ENCODE measurements at places on chromosomes 11 and 22.
A peak's percentile ranks its signal among the peaks of the same experiment; 100 is the strongest.

DNA sequence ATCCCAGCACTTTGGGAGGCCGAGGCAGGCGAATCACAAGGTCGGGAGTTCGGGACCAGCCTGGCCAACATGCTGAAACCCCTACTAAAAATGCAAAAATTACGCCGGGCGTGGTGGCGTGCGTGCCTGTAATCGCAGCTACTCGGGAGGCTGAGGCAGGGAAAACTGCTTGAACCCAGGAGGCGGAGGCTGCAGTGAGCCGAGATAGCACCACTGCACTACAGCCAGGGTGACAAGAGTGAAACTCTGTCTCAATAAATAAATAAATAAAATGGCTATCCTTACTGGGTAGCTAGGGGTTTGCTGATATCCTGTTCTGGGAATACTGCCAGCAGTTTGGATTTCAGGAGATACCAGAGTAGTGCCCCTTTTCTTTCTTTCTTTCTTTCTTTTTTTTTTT, 2.4 kb upstream of the RBM14 start:
- no peak for DNase-seq

DNA sequence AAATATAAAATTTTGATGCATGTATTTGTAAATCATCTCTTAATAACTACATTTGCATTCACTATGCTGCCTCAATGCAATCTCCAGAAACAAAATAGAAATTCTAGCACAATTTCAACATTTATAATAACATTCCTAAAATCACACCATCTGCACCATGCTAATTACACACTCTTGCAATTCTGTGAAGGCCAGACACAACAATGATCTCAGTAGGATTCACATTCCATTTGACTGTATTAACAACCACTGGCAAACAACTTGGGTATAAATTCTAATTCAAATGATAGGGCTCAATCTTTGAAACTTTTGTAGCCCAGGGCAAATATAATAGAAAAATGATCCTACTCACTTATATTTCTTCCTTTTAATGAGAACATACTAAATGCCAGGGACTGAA, 25.9 kb downstream of the RAB6A start:
- no peak for DNase-seq

DNA sequence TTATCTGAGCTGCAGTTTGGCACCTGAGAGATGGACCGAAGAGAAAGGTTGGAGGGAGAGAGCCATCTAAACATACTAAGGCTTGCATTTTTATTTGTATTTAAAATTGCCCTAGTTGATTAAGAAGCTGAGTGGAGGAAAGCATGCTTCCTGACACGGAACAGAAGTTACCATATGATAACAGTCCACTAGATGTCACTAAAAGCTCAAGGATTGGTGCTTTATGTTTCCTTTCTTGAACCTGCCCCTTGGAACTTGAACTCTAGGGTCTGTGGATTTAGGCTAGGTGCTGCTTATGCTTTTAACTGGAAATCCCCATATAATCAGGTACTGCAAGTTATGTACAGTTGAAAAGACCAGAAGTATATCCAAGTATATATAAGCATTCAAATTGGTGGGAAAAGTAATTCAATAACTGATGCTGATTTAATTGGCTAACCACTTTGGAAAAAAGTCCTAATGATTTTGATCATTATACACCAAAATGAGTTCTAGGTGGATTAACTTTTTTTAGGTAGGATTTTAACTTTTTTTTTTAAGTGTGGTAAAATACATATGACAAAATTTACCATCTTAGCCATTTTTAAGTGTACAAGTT, 9.5 kb downstream of the RBMXL2 start:
- peak; percentile 11 for DNase-seq

DNA sequence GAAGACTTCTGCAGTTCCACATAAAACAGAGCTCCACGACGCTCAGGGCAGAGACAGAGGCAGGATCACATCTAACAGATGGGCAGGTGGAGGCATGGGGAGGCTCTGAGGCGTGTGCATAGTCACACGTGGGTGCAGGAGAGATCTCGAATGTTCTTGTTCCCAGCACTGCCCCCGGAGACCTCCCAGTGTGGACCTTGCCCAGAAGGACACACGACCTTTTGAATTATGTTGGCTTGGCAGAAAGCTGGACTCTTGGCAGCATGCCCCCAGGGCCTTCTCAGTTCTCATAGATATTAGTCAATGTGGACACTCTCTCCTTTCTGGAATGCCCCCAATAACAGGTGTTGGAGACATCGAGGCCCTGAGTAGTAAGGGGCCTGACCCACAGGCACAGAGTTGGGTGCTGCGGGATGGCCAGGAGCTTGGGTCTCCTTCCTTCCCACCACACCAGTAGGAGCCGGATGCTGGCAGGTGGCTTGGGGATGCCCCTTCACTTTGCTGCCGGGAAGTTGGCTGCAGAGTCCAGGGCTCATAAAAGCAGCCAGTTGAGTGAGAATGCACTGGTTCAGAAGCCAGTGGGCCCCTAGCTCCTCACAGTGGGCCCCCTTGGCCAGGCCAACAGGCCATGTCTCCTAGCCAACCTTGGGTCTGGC, 12.1 kb downstream of the MYEOV start:
- no peak for DNase-seq

DNA sequence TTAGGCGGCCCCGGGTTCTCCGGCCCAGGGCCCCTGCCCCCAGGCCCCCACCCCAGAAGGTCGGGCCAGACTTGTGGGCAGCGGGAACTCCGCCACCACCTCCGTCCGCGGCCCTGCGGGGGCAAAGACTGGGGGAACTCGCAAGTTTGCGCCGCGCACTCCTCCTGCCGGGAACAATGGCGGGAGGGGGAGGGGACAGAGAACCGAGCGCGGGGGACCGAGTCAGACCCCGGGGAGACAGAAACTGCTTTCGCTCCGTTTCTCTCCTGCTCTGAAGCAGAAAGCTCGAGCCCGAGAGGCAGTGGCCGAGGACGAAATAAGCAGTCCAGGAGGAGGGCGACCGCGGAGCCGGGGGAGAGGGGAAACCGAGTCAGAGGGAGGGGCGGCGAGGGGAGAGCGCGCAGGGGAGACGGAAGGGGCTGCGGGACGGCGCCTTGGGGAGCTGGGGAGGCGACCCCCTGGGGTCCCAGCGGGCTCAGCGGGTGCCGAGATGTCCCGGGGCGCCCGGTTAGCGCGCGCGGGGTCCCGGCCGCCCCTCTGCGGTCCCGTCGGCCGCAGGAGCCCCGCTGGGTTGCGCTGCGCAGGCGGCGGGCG, 555 bp downstream of the TP53I11 start:
- no peak for DNase-seq

- DNase-seq = no peak
These were observed 11.5 kb downstream of the ZDHHC5 start for GRCh38 chr11:57679396-57679795.

DNA sequence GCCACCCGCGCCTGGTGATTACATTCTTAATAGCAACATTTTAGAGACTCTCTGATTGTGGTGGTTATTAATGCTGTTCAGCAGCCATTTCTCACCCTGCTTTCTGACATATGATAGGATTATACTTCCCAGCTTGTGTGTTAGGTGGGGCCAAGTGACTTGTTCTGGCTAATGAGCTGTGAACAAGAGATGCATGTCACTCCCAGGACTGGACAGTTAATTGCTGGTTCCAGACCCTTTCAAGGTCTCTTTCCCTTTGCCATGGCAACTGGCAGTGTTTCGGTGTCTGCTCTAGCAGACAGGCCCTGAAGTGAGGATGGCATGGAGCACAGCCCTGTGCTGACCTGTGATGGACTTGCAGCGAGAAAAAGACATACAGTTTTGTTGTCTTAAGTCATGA, 8.9 kb upstream of the PTPRJ start:
- DNase-seq = no peak

- DNase-seq = no peak
These were observed 60.2 kb upstream of the TOP3B start for GRCh38 chr22:22042599-22043295.

DNA sequence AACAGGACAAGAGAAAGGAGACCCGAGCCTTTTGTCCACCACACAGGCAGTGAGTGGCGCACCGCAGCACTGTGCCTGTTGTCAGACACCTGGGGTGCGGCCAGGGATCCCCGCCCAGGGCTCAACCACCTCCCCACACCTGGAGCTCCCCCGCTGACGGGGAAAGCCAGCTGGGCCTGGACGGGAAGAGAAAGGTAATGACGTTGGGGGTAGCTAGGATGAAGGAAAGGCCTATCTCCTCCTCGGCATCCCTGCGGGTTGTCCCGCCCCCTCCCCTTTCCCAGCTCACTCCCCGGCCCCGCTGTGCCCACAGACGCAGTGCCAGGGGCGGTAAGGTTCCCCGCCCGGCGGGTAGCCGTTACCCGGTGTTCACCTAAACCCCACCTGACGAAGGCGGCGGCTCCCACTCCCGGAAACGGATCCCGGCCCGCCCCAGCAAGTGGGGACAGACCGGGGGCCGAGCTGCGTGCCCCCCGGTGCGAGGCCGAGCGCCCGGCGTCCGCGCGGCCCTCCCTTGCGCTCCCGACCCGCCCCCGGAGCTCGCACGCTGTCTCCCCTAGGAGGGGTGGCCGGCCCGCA, 495 bp downstream of the HYOU1 start:
- peak; percentile 23 for DNase-seq

GRCh38 chr22:40491990-40492631, 121.7 kb downstream of the SGSM3 start:
- peak; percentile 45 for DNase-seq
